ENCODE measurements at places on chromosomes 2 and 18.

DNA sequence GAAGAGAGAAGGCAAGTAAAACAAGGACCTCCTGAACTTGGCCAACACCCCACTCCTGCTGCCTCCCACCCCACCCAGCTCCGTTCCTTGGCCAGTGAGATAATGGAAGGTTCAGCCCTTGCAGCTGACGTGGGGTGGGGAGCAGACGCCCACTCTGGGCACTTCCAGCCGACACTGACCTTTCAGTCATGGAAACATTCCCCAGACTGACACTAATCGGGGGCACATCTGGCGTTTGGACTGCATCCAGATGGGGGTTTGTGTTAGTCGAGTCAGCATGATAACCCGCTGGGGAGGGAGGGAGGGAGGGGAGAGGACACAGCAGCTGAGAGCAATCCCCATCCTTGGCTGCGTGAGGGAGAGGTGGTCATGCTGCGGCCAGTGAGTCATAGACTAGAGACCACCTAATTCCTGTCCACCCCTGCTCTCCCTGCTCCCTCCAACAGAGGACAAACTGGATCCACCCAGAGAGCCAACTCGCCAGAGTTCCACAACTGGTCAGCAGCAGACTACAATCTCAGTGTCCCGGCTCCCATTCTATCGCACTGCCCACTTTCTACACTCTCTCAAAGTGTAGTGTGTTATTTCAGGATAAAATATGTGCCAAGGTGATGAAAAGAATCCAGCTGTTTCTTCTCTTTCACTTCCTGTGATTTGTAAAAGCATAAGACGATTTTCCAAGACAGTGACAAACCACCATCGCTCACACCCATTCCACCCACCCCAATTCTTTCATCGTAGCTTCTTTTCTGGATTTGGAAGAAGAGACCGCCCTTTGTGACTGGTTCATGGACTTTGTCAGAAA, 115.4 kb upstream of the PKDCC start:
- no peak for DNase-seq

GRCh38 chr18:6022074-6022444, 126.7 kb upstream of the TMEM200C start:
- no peak for DNase-seq

DNA sequence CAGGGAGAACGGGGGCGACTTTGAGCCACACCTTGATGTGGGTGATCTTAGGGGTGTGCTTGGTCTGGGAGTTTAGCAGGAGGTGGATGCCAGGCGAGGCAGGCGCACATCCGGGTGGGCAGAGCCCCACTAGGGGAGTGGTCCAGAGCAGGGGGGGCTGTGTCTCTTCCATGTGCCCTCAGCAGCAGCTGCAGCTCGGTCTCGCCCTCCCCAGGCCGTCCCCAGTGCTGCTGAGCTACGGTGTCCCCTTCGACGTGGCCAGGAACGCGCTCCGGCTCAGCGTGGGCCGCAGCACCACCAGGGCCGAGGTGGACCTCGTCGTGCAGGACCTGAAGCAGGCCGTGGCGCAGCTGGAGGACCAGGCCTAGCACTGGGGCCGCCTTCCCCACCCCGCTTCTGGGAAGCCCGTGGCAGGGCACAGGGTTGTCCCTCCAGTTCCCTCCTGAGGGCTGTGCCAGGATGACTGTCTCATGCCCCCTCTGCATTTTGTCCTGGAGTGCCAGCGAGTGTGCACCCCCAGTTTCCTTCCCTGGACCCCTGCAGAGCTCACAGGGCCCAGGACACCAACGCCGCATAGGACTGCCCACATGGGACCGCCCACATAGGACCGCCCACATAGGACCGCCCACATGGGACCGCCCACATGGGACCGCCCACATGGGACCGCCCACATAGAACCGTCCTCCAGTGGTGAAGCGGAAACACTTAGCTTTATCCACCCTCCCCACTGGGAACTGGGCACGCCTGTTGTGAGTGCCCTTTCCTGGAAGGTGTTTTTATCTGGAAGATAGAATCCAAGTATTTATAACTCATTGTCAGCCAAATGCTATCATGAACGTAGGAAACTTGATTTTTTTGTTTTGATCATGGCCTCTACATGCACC, 1.9 kb upstream of the ESPNL start:
- peak; percentile 72 for DNase-seq

GRCh38 chr2:195646424-195646823, 10.6 kb upstream of the SLC39A10 start:
- DNase-seq, result no peak

DNA sequence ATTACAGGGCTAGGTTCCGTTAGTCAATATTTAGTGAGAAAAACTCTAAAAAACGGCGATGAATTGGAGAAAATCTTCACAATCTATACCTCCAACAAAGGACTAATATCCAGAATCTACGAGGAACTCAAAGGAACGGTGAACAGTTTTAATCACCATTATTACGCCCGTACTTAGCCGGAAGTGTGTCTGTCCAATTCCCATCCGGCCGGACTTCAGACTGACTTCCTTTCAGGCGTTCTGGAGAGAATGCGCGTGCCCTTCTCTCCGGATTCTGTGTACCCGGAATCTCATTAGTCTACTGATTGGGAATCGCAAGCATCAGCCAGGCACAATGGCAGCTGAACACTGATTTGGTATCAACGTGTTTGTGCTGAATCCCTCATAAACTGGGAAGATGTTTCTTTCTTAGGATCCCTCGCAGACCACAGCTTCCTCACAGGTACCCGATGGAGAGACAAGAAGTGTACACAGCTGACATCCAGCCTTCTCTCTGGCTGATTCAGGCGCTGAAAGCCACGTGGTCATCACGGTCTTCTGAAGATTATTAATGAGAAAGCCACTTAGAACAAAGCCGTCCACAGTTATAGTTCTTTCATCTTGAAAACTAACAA, 239.9 kb downstream of the ZNF516 start:
- no peak for DNase-seq

DNA sequence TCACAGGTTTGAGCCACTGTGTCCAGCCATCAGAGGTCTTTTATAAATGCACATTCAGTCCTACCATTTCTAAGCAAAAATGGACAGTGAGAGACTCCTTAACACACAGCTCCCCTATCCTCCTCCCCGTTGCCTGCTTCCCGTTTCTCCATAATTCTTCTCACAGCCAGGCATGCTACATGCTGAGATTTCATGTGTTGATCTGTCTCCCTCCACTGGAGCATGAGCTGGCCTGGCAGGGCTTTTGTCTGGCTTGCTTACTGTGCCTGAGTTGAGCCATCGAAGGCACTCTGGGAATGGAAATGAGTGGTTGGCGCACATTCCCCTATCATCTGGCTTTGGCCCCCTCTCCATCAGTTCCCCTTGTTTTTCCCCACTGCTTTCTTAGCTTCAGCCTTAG, 413.5 kb downstream of the PTPRM start:
- DNase-seq, result no peak

GRCh38 chr2:70514612-70515055, 39.0 kb downstream of the TGFA start:
- DNase-seq, result no peak

DNA sequence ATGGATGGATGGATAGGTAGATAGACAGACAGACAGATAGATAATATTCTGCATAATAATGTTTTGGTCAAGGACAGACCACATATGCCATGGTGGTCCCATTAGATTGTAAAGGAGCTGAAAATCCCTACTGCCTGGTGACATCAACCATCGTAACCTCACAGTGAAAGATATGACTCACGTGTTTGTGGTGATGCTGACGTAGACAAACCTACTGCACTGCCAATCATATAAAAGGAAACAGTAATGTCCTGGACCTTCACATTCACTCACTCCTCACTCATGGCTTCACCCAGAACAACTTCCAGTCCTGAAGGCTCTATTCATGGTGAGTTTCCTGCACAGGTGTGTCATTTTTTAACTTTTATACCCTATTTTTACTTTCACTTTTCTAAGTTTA, 202.9 kb upstream of the TPO start:
- DNase-seq, result no peak

DNA sequence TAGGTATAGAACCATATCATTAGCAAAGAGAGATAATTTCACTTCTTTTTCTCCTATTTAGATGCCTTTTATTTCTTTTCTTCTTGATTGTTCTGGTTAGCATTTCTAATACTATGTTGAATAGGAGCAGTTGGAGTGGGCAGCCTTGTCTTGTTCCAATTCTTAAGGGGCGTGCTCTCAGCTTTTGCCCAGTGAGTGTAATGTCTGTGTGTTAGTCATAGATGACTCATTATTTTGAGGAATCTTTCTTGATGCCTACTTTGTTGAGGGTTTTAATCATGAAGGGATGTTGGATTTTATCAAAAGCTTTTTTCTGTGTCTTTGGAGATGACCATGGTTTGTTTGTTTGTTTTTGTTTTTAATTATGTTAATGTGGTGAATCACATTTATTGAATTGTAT, 1453.1 kb upstream of the SLC39A10 start:
- DNase-seq, result no peak

GRCh38 chr18:59697236-59697932, at the start of gene CCBE1:
Gene CCBE1 (minus strand): TSS chr18:59697423.
- no peak for DNase-seq

DNA sequence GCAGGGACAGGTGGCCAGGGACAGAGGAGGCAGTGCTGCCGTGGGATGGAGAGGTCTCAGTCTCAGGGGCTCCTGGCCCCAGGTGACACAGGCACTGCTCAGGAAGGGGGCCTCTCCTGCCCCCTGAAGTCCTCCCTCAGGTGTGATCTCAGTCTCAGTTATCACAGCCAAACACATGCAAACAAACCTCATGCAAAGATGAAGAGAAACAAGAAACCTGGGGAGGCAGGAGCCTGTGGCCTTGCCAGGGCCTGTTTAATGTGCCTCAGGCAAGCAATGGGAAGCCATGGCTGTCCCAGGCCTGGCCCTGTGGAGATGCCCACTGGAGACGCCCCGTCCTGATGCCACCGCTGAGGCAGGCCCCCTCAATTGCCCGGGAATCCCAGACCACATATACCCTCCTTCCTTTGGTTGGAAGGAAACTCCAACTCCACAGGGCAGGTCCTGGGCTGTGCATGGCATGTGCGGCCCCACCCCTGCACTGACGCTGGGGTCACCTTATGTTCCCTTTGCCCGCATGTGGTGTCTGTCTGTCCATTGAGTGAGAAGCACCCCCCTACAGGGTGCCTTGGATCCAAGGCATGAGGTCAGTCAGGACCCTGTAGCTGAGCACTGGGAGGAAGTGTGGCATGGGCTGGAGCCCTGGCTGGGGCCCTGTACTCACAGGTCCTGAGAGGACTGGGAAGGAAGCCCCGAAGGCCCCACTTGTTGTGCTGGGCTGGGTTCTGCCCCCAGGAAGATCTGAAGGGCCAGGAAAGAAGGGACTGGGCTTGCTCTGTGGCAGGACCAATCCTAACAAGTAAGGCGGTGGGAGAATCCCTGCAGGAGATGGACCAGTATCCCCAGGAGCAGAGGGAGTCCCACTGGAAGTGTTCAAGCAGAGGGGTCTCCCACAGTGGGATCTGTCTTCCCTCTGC, 68.8 kb upstream of the RAB6C start:
- no peak for DNase-seq

DNA sequence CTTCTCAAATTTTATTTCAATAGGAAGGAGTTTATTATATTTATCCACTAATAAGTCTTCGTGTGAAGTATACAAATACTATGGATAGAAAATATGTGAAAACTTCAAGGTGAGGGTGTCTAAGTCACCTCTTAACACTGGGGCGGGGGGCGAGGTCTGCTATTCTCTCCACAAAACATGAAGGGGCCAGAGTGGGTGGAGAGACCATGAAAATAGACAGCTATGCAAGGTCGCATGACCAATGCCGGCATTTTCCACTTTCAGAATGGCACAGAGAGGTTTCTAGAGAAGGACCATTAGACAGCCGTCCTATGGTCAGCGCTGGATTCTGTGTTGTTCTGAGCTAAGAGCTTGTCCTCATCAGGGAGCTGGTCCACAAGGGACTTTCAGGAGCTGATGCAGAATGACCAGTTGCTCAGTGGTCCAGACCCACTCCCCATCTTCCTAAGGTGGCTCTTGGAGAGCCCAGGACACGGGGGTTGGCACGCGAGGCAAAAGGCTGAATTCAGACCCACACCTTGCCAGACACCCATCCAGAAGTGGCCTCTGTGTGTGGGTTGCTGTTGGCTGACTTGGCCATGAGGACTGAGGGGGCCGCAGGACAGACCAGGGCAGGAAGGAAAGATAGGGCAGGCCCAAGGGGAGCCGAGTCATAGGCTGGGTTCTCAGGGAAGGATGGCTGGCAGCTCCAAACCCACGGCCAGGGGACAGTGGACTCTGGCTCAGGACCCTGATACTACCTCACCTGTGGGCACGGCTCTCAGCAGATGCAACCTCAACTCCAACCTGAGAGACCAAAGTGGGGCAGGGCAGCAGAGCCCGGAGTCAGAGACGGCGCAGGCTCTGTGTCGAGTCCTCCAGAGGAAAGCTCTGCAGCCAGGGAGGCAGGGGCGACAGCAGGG, 69.8 kb downstream of the NDUFA10 start:
- no peak for DNase-seq

DNA sequence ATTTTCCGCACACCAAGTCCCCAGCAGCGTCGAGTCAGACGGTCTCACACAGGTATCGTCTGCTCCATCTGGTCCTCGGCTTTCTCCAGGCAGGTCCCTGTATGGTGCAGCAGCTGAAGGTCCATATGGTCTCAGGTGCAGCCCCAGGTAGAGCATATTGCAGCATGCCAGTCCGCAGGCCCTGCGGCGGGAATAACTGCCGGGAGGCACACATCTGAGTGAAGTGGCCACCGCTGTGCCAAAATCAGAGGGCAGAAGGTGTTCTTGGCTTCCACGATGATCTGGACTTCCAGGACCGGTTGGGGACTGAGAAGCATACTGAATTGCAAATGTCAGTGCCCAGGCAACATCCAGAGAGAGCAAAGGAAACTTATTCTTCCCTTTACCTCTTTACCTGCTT, 320.3 kb downstream of the RNF144A start:
- no peak for DNase-seq

DNA sequence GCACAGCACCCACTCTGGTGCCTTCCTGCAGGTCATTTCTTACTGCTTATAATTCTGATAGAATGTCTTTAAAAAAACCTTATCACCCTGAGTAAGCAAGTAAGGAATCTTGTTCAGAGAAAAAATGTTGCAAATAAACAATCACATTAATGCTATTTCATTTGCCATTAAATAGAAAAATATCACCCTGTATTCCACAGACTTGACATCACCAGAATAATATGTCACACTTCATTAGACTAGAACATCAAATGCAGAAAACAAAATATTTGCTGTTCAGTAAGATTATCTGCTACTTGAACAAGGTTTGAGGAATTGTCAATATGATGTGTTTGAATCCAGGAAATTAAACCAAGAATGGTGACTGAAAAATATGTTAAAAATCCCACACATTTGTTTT, 236.6 kb upstream of the MMADHC start:
- DNase-seq, result no peak

Data from PC-9 (cell line).